Activated T-helper 1 cell treated with anti-CD3 and anti-CD28 coated beads, Interleukin-12 subunit alpha, Interleukin-12 subunit beta, Interleukin-2, Interleukin-4 antibody, amounts not matched to agents 30 ng/mL and 10 ng/mL and 1 ng/mL, durations not matched to agents 14 hours and 24 hours and 36 hours (primary cell): ENCODE measurements at places on chromosomes 12 and 14. TPM values are rescaled to one million over a fixed set of nuclear protein-coding genes. Genes with fewer than 3 reads are reported as not detected.

- DNase-seq = peak; percentile 51
Measured at GRCh38 chr12:107903341-107904061, 129.0 kb downstream of the ASCL4 start.

GRCh38 chr12:15700595-15700994 is 88.6 kb downstream of the EPS8 start:
- peak; percentile 14 for DNase-seq

DNA sequence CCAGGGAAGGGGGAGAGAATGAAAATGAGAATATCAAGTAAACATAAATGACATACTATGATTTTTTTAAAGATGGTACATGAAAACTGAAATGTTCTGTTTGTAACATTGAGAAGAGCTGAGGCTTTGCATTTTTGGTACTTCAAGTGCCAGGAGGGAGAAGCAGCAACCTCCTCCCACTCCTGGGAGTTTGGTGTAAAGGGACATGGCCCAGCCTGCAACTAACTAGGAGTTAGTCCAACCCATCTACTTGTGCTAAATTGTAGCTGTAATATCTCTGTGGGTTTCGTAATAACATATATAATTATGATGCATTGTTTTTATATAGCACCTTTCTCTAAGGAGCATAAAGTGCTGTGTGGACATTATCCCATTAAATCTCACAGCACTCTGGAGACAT is 517.5 kb downstream of the NELL2 start:
- no peak for DNase-seq

GRCh38 chr12:12088147-12088546 is 17.4 kb downstream of the BCL2L14 start:
- no peak for DNase-seq

- peak; percentile 6 for DNase-seq
Measured at GRCh38 chr12:131755305-131756113, 44.6 kb downstream of the SFSWAP start.

- DNase-seq = no peak
Measured at GRCh38 chr12:92759634-92760268, 57.0 kb downstream of the PLEKHG7 start.

GRCh38 chr12:92574051-92574783 is 128.6 kb upstream of the PLEKHG7 start:
- DNase-seq = no peak

GRCh38 chr12:85782711-85783110 is 53.5 kb downstream of the RASSF9 start:
- no peak for DNase-seq

DNA sequence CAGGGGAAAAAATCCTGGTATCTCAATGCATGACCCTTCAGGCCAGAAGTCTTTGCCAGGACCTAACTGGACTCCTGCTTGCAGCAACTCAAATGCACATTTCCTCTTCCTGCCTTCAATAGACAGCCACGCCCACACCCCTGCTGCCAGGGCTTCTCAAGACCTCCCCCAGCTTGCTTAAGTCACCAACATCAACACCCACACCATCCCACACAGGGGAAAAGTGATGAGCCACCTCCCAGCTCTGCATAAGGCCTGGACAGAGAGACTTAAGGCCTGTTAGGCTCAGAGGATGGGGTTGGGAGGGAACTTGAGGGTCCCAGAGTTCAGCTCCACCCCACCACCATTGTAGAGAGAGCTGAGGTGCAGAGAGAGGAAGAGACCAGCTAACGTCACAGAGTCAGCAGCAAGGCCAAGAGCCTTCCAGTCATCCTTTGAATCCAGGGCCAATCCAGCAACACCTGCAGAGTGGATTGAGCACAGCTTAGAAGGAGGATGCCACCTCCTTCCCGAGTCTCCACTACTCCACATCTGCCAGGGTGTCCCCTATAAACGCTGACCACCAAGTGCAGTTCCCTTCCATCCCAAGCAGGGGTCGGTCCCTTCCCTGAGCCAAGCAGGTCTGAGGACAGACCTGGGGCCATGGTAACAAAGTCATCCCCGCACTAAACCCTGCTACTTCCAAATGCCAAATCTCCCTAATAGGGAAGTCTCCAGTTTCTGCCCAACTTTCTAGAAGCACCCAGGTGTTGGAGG is 50.0 kb downstream of the KDM2B start:
- peak; percentile 64 for DNase-seq

- no peak for DNase-seq
Measured at GRCh38 chr14:24815543-24815942, 181.6 kb upstream of the GZMB start.

- no peak for DNase-seq
Measured at GRCh38 chr14:74085047-74085637, 386 bp downstream of the LIN52 start.

GRCh38 chr14:99684410-99684934 is 374 bp downstream of the CYP46A1 start:
- DNase-seq = no peak

GRCh38 chr12:124861492-124861891 is 2.2 kb downstream of the SCARB1 start:
- DNase-seq = no peak

GRCh38 chr12:114123108-114123507 is 157.0 kb upstream of the RBM19 start:
- DNase-seq = no peak

- no peak for DNase-seq
Measured at GRCh38 chr12:50174971-50175715, 8.0 kb upstream of the CERS5 start.

DNA sequence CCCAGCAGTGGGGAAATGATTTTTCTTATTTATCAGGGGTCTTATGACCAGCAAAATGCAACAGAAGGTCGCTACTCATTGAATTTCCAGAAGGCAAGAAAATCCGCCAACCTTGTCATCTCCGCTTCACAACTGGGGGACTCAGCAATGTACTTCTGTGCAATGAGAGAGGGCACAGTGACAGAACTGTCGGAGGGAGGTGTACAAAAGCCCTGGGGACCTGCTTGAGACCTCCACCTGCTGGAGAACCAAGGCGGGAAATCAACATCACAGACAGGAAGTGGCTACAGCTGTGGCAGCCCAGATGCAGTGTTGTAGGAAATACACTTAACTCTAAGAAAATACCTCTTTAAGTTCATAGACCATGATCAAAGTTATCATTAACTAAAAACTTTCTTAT is 250.9 kb upstream of the OR4E1 start:
- peak; percentile 51 for DNase-seq

DNA sequence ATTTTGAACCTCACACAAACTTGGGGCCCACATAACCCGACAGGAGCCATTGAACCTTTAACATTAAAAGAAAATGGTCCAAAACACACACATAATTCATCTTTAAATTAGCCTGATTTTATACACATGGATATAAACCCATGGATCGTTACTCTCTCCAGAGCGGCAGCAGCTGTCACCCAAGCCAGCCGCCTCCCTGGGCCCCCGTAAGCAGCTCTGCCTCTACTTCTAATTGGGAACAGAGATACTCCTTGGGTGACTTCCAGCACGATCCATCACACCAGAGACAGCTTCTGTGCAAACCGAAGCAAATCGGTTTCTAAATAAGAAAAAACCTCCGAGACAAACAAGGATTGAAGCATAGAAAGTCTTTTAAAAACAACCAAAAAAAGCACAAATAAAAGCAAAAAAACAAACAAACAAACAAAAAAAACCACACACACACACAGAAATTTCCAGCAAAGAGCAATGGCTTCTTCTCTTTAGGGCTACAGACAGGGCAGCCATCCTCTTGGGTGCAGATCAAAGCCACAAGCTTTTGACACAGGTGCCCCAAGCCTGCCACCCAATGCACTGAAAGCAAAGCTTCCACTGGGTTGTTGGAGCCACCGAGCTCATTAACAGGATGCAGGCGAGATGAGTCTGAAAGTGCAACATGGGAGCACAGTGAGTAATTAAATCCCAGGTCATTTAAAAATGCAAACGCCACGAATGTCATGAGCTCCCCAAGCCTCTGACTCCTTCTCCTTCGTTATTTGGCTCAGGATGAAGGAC is 156.9 kb downstream of the DPF3 start:
- no peak for DNase-seq

GRCh38 chr12:124545508-124546418 is 21.6 kb downstream of the NCOR2 start:
- peak; percentile 57 for DNase-seq

DNA sequence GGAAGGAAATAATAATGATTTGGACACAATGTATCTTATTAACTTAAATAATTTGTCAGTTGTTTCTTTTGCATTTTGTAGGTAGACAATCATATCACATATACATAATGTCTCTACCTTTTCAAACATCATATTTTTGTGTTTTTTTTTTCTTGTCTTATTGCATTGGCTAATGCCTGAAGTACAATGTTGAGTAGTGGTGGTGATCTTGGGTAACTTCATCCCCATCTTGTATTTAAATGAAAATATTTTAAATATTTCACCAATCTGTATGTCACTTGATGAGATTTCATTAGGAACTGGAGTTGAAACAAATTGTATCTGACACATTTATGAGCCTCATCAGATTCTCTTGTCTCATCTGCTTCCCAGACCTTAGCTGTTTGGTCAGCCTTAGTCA is 109.7 kb upstream of the LHX5 start:
- DNase-seq = no peak

- DNase-seq = no peak
Measured at GRCh38 chr14:87888136-87888999, 104.6 kb downstream of the GALC start.

Gene ABHD4
- total RNA-seq = 13.2 and 13.6 TPM in 2 replicates

Gene KRT6C
- not detected in 2 replicates for total RNA-seq

Gene KLHL33
- total RNA-seq = 0.05 TPM in 2 replicates

Gene PHETA1
- 2.7 and 4.2 TPM in 2 replicates for total RNA-seq

Gene SOX5
- total RNA-seq = 1.3 and 3.1 TPM in 2 replicates
